ENCODE measurements at places on chromosomes 1 and 21.

DNA sequence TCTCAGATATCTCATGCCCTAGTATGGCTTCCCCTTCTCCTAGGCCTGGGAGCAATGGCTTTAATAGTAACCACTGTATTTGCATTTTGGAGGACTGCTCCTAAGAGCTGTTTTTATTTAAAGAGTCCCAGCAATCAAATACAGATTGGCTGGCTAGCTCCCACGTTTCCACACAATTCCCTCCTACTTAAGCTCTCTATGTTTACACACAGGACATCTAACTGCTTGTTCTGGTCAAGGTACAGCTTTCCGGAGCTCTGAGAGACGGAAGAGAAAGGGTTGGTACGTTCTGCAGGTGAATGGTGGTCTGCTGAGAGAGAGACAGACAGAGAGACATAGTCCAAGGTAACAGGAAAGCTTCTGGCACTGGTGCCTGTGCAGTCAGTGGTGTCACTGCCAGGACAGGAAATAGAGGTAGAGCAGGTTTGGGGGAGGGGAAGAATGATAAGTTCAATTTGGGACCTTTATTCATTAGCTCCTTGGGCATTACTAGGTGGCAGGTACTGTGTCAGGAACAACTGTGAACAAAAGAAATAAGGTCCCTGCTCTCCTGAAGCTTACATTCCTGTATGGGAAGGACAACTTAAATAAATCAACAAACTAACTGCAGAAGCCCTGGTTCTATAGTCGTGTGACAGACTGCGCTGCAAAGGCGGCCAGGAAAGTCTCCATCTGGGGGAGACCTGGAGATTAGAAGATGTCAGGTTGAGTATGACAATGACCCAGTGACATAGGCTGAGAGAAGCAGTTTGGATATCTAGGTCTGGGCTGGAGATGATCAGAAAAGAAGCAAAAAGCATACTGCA is 1.2 kb upstream of the SLC25A33 start:
- DNase-seq = no peak

DNA sequence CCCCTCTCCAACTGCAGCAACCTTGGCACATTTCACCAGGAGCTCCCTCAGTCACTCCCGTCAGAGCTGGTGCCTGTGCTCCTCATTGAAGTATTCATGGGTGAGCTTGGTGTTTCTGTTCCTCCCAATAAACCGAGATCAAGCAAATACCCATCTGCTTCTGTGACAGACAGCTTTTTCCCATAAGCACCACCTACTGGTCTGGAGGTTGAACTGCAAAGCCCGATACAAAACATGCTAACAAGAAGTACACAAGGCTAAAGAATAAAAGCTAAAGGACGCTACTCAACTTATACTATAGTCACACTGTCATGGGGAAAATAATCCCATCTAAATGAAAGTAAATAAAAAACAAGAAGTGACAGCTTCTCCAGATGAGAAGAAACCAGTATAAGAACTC is 111.9 kb upstream of the C21orf91 start:
- no peak for DNase-seq

DNA sequence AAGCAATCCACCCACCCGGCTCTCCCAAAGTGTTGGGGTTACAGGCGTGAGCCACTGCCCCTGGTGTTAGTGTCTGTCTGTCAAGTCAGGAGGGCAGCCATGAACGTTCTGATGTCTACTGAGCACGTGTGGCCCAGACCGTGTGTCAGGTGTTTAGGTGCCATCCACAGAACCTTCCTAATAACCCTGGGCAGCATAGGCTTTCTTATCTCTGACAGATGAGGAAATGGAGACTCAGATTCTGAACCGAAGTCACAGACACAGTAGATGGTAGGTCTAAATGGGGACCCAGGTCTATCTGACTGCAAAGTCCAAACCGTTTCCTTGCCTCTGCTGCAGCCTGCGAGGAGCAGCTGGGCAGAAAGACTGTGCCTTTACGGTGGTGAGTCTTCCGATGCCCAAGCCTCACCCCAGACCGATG is 622 bp upstream of the IL6R start:
- no peak for DNase-seq

GRCh38 chr1:190179817-190180216 is 297.8 kb downstream of the BRINP3 start:
- DNase-seq = peak; percentile 25

DNA sequence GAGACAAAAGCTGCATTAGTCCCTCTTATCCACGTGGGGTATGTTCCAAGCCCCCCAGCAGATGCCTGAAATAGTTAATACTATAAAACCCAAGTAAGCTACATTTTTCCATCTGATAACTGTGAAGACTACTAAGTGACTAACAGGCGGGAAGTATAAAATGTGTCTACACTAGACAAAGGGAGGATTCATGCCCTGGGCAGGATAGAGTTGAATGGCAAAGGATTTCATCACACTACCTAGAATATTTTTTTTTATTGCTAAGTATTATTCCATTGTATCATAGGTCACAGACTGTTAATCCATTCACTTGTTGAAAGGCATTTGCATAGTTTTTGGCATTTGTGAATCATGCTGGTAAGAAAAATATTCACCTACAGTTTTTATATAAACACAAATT is 26.4 kb upstream of the CFHR4 start:
- DNase-seq = no peak

- no peak for DNase-seq
Observed at GRCh38 chr1:201643835-201644104, 104.8 kb downstream of the NAV1 start.
